Fibroblast of lung (primary cell): ENCODE measurements at places on chromosomes 16 and 17.

GRCh38 chr16:71172481-71173207 is 57.9 kb downstream of the HYDIN start:
- DNase-seq, result no peak

DNA sequence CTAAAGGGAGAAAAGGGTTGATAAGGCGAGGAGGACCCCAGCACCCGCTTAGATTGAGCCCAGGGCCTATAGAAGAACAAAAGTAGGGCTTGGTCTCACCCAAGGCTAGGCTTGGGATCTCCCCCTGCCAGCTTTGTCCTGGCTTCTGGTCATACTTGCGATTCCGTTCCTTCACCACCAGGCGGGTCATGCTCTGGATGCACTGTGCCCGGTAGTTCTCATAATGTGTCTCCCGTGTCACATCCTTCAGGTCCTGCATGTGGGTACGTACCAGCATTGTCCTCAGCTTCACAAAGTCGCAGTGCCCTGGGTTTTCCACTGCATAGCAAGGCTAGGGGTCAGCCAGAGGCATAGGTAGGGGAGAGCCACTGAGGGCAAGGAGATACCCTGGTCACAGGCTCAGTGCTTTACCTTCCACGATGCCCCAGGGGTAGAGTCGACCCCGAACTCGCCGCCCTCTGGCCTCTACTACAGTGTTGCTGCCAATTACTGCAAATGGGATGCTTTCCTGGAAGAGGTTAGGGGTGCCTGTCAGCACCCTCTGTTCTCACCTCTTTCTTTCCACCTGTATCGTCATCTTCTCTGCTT is 6.5 kb upstream of the MTMR4 start:
- DNase-seq, result no peak

- DNase-seq, result no peak
These were observed 140.8 kb downstream of the PRKCA start for GRCh38 chr17:66443166-66443565.

GRCh38 chr17:17849845-17850373 is 13.1 kb upstream of the SREBF1 start:
- DNase-seq, result peak; percentile 57

DNA sequence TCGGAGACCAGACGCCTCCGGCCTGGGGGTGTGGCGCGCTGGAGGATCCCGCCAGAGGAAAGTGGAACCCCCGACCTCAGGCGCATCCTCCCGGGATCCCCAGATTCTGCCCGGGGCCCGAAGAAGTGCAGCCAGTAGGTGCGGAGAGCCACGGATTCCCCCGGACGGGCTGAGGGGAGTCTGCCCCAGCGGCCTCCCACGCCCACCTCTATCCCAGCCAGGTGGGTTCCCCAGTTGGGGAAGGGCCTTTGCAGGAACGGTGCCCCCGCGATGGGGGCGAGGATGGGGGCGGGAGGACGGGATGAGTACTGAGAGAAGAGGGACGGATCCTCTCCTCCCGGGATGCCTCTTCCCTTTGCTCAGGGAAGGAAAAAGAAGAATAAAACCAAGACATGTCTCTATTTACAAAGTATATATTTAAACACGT is 5.1 kb downstream of the CBX8 start:
- no peak for DNase-seq

DNA sequence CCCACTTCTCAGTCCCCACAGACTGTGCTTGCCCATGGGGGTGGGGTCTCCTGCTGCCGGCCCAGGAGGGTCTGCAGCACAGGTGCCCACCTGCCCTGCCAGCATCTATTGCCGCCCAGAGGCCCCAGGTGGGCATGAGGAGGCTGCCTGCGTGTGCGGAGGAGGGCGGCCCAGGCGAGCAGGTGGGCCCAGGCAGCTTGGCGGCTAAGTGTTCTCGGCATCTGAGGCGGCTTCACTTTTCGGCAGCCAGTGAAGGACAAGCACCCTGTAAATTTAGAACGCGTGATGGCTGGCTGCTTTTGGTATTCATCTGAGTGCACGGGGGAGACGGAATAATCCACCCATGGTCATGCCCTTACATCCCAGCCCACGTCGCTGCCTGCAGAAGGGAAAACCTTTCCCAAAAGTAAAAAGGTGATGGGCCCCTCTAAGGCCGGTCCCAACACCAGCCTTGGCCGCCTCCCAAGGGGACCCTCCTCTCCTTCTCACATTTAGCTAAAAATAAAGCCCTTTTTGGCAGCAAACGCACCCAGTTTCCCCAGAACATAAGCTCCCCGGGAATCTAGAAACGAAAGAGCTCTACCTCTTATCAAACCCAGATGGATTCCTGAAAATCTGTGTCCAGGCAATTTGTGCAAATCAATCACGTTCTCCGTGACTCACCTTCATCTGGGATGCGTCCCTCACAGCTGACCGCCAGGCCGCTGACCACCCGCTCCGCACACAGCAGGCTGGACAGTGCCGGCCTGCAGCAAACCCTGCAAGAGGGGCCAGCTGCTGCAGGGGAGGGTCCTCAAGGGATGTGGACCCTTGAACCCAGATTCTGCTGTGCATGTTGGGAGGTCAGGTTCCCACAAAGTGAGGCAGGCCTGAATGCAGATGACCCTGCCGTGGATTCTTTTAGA is 79.4 kb downstream of the RBFOX3 start:
- DNase-seq, result no peak

- no peak for DNase-seq
These were observed 23.7 kb downstream of the MAP3K3 start for GRCh38 chr17:63645775-63646487.

DNA sequence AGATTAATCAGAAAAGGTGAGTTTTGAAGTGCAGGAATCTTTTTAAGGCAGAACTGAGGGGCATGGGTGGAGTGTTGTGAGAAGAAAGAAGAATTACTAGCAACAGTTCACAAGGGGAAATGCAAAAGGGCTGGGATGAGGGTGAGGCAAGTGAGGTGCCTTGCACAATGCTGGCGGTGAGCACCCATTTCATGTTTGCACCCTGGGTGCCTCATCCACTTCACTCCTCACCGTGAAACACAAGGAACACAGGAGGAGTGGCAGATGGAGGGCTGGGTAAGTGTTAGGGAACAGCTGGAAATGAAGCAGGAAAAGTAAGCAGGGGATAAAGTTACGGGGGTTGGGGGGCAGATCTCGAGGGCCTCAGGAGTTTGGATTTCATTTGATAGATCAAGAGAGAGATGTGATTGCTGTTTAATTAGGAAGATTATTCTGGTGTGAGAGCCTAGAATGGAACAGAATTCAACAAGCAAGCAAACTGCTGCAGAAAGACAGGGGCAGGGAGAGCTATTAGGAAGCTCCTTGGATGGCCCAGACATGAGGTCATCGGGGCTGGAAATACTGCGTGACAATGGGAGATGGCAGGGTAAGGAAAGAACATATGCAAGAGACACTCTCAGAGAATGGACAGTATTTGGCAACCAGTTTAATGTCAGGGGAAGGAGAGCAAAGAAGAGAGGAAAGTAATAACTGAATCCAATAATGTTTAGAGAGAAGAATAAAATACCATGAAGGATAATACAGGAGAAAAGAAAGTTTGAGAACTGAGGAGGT is 8.3 kb upstream of the HEATR6 start:
- peak; percentile 62 for DNase-seq

DNA sequence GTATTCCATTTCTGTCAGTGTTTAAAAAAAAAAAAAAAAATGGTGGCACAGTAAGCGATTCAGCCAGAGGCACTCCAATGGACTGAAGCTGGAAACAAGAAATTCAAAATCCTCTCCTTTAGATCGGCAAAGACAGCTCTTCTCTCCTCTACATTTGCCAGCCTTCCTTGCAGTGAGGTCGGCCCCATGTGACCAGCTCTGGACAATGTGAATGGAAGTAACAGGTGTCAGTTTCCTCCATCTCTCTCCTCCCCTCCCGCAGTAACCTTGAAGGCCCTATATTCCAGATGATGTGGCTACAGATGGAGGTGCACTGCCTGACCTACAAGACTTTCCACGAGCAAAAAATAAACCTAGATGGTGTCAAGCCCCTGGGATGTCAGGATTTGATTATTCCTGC is 15.0 kb downstream of the CUEDC1 start:
- no peak for DNase-seq

DNA sequence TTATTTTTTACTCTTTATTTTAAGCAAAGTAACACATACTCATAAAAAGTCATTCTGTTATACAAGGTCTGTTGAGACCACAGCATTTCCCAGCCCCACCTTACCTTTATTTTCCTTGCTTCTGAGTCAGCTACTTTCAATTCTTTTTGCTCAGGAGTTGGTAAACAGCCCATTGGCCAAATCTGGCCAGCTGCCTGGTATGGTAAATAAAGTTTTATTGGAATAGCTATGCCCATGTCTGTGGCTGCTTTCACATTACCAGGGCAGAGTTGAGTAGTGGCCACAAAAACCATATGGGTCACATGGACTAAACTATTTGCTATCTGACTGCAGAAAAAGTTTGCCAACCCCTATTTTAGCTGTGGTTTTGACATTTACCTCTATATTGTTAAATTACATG is 3.4 kb upstream of the NSRP1 start:
- peak; percentile 33 for DNase-seq

DNA sequence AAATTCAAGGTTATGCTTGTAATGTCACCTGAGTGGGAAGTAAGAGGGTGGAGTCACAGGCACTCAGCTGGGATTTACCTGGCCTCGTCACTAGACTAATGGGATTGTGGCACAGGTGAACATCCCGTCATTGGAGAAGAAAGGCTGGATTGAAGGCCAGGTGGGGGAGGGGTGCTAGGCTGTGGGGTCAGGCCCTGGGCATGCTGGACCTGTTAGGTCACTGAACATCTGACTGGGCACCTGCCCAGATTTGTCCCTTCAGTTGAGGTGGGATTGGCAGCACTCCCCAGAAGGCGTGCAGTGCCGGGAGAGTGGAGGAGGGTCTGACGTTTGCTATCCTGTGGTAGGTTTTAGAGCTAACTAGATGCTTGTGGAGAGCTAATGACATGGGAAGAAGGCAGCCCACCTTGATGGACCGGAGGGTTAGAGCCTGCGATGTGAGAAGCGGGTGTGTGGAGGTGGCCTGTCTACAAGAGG is 161.5 kb upstream of the ZNF267 start:
- DNase-seq, result no peak

- no peak for DNase-seq
These were observed 23.7 kb downstream of the WIPF2 start for GRCh38 chr17:40242774-40243173.

GRCh38 chr17:65776890-65777289 is 215.4 kb upstream of the AXIN2 start:
- DNase-seq, result no peak

- DNase-seq, result no peak
These were observed 75.2 kb downstream of the KANSL1 start for GRCh38 chr17:46117850-46118696.

- DNase-seq, result no peak
These were observed 2.3 kb upstream of the MAZ start for GRCh38 chr16:29804020-29804419.

DNA sequence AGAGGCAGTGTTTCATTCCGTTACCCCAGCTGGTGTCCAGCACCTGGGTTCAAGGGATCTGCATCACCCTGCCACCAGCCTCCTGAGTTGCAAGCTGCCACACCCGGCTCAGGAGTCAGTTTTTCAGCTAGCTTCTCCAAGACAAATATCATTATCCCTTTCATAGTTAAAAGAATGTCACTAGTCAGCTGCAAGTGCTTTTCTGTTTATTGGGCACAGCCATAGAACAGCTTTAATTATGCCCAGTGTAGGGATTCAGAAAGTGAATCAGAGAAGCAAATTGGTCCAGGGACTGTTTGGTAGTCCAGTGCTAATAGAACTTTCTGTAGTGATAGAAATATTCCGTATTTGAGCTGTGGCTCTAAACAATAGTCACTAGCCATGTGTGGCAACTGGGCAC is 2.9 kb upstream of the AOC3 start:
- DNase-seq, result no peak

DNA sequence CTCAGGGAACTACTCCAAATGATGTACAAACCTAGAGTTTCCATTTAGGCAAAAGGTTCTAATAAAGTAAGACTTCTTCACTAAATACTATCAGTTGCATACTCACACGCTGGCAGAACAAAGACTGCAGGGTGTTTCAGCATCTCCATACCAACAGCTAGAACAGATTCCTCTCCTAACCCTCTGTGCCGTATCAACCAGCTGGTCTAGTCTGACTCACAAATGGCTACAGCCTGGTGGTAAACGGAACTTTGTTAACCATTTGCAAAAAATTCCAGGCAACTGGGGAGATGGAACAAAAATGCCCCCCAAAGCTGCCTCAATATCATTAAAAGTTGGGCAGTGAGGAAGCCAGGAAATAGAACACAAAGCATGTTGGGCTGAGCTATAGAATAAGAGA is 217.1 kb downstream of the GRIN2A start:
- no peak for DNase-seq

- no peak for DNase-seq
These were observed 26.3 kb downstream of the GINS2 start for GRCh38 chr16:85662482-85662812.

DNA sequence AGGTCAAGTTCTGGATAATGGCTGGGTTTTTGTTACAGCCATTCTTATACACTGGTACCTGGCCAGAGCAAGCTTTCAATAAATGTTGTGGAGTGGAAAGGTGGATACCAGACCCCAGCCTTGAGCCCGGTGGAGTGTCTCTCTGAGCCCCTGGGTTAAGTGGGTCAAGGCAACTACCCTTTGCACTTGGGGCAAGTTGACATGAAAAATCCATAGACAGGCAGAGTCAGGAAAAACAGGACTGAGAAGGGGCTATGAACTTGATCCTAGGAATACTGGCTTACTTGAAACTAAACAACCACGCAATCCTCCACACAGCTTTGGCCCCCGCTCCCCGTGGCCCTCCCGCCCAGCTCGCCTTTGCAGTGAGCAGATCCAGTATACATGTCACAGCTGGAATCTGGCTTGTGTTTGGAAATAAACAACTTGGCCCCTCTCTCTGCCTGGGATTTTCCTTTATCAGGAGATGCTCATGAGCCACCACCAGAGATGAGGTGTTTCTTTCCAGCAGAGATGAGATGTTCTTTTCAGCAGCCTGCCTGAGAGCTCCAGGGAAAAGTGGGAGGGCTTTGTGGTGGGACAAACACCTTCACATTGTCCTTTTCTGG is 65.9 kb downstream of the KSR1 start:
- DNase-seq, result no peak

DNA sequence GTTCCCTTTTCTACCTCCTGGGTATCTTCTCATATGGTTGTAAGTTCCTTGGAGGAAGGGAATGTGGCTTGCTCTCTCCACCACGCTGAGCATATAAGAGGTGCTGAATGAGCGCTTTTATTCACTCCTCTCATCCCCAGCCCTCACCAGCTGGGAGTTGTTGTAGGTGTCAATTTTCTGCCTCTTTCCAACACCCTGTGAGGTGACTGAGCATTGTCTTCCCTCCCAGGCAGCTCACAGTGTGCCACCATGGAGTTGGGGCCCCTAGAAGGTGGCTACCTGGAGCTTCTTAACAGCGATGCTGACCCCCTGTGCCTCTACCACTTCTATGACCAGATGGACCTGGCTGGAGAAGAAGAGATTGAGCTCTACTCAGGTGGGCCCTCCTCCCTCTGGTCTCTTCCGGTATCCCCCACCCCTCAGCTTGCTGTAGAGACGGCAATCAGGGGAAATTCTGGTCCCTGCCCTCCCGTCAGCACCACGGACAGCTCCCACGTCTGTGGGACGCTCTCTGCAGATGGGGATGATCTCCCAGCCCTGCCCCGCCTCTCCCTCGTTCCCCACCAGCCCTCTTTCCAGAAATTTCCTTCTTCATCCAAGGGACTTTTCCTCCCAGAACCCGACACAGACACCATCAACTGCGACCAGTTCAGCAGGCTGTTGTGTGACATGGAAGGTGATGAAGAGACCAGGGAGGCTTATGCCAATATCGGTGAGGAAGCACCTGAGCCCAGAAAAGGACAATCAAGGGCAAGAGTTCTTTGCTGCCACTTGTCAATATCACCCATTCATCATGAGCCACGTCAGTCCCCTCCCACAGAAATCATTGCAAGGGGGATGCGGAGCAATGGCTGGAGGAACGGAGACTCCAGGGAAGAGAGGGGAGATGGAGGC is 18.3 kb downstream of the CIITA start:
- DNase-seq, result peak; percentile 33
